ENCODE measurements at places on chromosomes 13 and 19.

DNA sequence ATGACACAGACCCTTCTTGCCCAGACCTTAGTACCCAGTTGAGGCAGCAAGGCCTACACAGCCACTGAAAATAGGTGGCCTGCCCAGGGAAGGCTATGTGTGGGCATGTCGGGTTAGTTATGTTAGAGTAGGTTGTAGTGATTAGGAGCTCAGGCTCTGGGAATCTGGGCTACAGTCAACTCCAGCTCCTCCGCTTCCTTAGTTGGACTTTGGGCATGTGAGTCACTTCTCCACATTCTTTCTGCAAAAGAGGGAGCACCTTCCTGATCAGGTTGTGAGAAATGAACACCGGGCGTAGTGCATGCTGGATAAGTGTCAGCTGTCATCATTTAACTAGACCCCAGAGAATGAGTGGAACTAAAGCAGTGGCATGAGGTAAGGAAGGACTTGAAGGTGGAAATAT, 64.8 kb downstream of the ARHGAP35 start:
- no peak for DNase-seq

DNA sequence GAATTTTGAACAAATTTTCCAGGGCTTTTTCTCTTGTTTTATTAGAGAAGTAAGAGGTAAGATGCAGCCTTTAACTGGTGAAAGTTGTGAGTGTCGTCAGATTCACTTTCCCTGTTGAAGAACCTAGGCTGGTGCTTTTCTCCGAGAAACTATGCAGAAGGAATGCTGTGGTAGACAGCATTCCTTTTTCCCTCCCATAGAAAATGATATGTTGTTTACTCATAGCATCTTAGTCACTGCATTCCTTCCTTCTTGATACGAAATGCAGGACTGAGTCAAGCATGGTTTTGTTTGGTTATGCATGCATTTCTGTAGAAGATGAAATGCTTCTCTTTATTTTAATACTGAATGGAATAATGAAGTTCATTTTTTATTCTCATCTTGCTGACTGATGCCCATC, 3.4 kb downstream of the ITGBL1 start:
- DNase-seq: peak; percentile 94

GRCh38 chr13:85527316-85527715, 271.9 kb downstream of the SLITRK6 start:
- DNase-seq: no peak

GRCh38 chr19:36115453-36116343, at the start of gene TBCB:
Gene TBCB (plus strand): TSS chr19:36115468. CDS start chr19:36115561, 93 bp downstream.
- DNase-seq: no peak

DNA sequence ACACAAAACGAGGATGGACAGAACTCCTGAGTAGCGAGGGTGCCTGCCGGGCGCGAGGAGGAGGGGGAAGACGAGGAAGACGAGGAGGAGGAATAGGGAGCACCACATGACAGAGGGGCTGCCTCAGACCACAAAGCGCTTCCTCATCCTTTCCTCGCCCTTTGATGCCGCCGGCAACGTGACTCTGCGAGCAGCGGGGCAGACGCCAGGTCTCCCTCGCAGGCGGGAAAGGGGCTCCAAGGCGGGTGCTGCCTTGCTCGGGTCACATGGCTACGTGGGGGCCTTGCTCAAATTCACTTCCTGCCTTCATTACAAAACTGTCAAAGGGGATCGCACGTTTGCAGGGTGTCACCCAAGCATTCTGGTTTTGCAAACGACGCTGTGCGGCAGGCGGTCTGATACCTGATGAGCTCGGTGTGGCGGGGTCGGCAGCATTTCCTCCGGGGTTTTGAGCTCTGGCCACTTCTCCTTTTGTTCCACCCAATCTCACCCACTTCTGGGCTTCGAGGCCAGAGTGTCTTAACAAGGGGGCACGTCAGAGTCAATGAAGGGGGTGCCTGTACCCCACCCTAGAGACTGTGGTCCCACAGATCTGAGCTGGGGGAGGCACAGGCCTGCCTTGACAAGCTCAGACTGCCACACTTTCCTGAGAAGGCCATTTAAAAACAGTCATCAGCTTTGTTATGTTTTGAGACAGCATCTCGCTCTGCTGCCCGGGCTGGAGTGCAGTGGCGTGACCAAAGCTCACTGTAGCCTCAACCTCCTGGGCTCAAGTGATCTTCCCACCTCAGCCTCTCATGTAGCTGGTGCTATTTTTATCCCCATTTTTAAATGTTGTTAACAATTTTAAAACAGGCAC, 14.9 kb downstream of the MAP2K2 start:
- no peak for DNase-seq

DNA sequence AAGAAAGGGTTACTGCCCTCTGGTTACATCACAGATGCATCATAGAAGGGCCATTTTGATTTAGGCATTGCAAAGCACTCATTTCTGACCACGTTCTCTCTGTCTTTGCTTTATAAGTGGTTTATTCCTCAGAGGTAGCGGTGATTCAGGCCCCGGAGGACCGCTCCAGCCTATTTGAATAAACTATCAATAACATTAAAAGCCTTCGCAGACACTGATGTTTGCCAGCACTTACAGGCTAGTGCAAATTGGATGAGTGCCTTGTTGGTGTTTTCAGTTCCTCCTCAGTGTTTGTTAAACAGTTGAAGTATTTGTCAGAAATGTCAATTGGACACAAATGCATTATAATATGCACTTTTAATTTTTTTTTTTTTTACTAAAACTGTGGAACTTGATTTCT, 120.2 kb downstream of the RXFP2 start:
- DNase-seq: no peak

DNA sequence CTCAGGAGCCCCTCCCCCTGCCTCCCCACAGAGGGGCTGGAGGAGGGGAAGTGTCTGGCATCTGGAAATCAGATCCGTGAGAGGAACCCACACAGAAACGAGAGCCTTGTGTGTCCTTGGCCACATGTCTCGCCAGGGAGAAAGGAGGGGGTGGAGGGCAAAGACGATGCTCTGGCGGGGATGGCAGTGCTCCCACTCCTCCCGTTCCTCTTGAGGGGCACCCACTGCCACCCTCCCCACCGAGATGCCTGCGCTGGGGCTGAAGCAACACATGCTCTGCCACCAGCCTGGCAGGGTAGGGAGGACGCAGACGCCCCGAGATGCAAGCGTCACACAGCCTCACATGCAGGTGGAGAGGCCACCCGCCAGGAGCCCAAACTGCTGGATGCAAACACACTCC, 2.8 kb downstream of the ADGRL1 start:
- DNase-seq: no peak

DNA sequence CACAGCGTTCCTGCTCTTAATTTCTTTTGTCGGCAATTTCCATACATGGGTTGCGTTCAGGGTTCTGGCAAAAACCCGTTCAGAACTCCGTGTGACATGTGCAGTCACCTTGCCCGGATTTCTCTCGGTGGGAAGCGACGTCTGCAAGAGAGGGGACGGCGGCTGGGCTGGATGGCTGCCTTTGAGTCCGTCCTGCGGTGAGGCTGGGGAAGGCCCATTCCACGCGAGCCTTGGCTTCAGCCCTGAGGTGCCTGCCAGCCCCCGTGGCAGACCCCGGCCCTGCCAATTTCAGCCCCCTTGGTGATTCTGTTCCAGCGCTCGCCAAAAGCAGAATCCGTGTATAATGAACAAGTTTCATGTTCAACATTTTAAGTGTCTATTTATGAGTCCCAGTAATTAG, 72.6 kb upstream of the TSHZ3 start:
- no peak for DNase-seq

DNA sequence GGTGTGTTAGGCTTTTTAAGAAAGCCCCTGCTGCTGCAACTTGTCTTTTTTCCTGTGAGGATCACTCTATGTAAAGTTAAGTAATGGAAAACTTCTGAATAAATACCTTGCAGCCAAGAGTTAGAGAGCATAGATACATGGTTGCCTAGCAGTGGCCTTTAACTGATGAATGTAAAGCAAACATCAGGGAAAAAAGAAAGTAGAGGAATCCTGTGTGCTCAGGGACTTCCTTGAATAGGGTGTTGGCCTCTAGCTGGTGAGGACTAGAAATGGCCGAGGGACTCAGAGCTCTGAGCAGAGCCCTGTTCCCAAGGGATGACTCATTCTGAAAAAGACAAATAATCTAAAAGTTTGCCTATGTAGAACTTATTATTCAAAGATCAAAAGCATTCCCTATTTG, 135.7 kb downstream of the MIPEP start:
- peak; percentile 65 for DNase-seq

DNA sequence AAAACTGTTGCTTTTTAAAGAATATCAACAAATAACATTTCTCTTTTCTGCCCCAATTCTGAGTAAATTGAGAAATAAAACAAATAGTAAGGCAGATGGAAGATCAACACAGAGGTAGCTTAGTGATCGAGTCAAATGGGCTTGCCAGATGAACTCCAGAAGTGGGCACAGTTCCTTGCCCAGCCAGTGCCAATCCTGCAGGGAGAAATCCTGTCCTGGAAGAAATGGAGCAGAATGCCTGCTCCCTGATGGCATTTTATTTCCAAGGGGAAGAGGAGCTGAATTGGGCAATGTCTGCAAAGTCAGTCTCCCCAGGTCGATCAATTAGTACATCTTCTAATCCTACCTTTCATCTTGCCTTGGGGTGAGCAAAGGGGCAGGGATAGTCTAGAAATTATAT, 225.3 kb downstream of the NHLRC3 start:
- DNase-seq: no peak

- no peak for DNase-seq
Measured at GRCh38 chr13:37118016-37118415, 12.6 kb upstream of the CSNK1A1L start.

GRCh38 chr13:32086791-32087441, 55.3 kb downstream of the FRY start:
- DNase-seq: peak; percentile 16

DNA sequence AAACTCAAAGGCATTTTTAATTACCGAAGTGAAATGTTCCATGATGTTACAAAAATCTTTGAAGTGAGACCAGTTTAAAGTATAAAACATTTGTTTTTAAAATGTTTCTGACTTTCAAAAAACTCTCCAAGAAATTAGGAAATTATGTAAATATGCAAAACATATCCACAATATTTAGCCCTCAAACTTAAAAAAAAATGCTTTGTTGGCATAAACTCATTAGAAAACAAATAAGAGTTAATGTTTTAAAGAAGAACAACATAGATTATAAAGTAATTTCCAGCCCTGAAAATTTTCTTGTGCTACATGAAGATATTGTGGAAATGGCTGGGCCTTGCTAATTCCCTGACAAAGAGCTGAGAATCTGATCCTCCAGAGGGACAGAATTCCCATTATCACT, 199.7 kb upstream of the STARD13 start:
- DNase-seq: no peak

GRCh38 chr19:12723641-12724426, at the start of gene TNPO2:
Gene TNPO2 (minus strand): TSS chr19:12723932. CDS start chr19:12720977, 2,955 bp downstream.
- peak; percentile 70 for DNase-seq

DNA sequence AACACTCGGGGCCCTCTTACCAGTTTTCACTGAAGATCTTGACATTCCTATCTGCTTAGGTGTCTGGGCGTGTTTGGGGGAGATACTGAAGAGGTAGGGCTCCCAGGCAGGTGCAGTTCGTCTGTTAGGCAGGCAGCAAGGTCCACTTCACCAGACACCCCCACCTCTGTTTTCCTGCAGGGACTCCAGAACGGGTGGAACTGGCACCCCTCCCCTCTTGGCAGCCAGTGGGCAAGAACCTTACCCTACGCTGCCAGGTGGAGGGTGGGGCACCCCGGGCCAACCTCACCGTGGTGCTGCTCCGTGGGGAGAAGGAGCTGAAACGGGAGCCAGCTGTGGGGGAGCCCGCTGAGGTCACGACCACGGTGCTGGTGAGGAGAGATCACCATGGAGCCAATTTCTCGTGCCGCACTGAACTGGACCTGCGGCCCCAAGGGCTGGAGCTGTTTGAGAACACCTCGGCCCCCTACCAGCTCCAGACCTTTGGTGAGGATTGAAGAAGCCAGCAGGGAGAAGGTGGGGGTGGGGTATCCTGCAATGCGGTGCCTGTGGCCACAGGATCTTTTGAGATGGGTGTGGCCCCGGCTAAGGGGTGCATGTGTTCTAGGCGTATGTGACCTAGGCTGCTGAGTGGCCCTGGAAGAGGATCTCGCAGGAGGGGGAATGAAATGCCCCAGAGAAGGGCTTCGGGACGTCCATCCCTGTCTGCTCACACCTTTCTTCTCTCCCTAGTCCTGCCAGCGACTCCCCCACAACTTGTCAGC, 3.3 kb upstream of the ICAM4 start:
- DNase-seq: no peak

GRCh38 chr19:12695096-12695495, 1.3 kb downstream of the FBXW9 start:
- no peak for DNase-seq

DNA sequence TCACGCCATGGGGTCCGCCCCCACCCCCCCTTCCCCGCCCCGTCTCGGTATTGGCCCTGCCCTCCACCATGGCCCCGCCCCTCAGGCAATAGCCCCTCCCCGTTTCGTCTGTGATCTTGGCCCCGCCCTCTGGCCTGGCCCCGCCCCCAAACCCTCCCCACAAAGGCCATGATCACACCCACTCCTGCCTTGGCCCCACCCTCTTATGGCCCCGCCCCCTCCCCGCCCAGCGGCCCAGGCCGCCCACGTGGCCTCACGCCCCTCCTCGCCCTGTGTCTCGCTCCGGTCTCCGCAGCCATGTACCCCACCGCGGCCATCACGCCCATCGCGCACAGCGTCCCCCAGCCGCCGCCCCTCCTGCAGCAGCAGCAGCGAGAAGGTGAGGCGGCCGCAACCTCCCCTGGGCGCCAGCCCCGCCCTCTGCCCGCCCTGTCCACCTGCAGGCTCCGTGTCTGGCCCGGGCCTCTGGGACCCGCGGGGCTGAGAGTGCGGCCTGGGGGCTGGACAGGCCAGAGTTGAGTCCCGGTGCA, 61.3 kb downstream of the CELF5 start:
- no peak for DNase-seq

DNA sequence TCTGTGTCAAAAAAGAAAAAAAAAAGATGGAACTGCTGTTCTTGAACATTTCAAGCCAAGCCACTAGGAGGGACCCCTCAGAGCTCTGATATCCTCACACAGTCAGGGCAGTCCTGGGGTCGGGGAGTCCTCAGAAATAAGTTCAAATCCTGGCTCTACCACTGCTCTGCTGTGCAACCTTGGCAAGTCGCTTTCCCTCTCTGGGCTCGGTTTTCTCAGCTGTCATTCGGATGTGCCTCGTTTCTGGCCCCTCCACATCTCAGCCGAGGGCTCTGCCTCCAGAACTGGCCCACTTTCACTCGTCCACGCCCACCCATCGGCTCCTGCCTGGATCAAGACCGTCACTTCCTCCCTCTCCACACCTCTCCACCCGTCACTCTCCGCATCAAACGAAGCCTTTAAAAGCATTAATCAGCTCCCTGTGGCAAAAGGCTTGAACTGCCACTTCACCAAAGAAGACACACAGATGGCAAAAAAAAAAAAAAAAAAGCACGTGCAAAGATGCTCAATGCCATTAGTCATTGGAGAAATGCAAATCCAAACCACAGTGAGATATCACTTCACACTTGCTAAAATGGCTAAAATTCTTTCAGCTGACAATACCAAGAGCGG, 7.4 kb upstream of the ZNRF4 start:
- no peak for DNase-seq
